Cortex of kidney (tissue), 1 donor: ENCODE measurements at places on chromosomes 5 and 9.

DNA sequence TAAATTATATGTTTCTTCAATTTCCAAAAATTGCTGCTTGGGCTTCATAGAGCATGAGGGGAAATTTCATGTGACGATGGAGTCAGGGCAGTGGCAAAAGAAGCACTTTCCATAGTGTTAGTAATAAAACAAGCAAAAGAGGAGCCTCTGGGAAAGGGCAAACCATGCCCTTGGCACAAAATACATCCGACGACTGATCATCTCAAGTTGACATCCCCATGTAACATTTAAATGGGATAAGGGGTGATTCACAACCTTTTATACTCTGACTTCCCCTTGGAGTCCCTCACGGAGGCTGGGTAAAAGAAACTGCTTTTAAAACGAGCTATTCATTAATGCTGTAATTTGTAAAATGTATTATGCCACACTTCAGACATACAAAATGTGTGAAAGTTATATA is 161.4 kb upstream of the DMRT1 start:
- DNase-seq = no peak

DNA sequence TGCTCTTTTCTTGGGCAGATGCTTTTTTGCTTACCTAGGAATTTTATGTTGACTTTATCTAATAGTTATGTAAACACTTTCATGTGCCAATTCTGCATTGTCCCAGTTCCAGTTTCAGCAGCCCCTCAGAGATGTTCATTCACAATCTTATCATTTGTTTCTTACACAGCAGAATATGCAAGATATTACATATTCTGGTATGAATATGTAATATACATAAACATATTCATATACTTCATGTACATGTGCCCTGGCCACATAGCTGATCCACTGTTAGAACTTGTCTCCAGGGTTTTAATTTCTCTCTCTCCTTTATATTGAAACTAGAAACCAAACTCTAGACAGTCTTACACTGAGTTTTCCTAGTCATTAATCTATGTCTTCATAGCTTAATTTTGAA is 90.2 kb upstream of the PARP8 start:
- DNase-seq = no peak

- no peak for DNase-seq
Measured at GRCh38 chr5:39542511-39543285, 117.9 kb upstream of the DAB2 start.

DNA sequence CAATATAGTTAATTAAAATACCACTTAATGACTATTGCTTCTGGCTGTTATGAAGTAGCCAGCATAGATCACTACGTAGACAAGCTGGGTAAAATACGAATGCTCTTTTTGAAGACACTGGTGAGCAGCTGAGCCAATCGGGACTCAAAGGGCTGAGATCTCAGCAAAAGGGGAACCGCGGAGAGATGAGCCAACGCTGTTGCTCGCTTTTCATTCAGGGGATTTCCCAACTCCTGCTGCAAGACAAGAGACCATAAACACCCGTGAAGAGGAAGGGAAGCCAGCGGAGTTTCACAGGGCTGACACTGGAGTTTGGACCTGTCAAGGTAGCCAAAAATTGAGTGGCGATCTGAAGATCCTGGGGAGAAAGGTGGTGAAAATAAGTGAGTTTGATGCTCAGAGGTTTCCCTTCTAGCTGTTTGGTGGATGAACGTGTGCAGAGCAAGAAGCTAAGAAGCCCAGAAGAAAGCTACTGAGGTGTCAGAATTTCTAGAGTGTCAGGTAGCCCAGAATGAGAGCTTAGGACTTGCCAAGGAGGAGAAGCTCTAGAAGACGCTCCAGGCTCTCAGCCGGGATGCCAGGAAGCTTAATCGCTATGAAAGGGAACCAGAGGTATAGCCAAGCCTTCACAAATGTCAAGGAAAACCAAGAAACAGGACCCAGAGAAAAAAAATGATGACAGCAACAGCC is 79.6 kb upstream of the RNU6ATAC start:
- no peak for DNase-seq

DNA sequence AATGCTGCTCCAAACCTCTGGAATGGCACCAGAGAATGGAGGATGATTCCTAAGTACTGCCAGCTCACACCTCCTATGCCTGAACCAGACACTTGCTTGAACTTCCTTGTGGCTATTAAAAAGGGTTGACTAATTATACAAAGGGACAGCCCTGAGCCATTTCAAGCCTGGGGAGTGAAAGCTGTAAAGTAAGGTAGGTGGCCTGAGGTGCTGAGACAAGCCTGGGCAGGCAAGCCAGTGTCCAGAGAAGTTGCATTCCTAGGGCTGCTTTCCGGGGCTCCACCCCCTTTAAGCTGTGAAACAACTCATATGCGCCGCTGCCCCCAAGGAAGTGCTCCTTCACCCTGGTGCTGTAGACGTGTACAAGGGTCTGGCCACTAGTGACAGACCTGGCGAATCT is 79.9 kb upstream of the SLC1A3 start:
- DNase-seq = no peak

- DNase-seq = no peak
Measured at GRCh38 chr5:27727254-27727653, 688.9 kb upstream of the CDH9 start.

- no peak for DNase-seq
Measured at GRCh38 chr5:127410959-127411358, 106.5 kb upstream of the PRRC1 start.
